ENCODE measurements at places on chromosomes 4 and X.

GRCh38 chr4:24799544-24800324, 4.4 kb downstream of the SOD3 start:
- no peak for DNase-seq

DNA sequence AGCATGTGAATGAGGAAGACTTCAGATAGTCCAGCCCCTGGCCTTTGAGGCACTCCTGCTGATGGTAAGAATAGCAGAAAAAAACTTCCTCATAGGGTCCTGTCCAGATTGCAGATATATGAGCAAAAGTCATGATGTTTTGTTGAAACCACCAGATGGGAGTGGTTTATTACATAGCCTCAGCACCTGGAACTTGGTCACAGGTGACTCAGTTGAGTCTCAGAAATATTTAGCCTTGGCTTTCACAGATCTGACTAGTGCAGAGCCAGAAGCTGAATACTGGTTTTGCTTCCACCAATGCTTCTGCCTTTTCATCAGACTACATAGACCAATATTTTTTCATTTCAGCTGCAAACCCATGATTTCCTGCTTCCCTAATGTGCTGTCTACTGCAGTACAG, 994.9 kb upstream of the SLIT2 start:
- no peak for DNase-seq

- peak; percentile 58 for DNase-seq
Observed at GRCh38 chr4:162201673-162202072, 37.9 kb upstream of the FSTL5 start.

DNA sequence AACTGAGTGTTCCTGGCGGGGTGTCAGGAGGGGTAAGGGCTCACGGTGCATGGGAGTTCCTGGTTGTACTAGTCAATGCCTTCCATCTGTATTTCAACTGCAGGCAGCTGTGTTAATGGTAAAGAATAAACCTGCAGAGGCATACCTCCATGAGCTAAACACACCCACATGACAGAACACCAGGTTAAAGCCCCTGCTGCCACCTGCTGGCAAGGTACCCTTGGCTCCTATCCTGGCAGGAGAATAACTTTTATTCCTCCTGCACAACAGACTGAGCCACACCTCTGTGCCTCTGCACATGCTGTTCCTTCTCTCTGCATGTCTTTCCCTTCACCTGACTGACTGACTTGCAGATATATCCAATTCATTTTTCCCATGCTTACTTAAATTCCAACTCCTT, 11.1 kb downstream of the ITIH6 start:
- no peak for DNase-seq

DNA sequence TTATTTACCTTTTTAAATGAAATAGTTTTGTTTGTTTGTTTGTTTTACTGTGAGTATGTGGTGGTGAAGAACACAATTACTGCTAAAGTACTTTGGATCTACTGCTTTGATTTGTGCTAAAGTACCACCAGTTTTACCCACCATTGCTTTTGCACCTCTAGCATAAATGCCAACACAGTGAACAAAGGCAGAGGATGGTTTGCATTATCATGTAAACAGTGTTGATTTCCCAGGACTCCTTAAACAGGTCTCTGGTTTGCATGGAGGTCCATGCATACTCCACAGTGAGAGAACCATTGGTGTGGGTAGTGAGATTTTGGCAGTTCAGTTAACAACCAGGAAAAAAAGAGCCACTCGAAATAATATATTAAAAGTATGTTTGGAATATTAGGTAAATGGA, 11.0 kb downstream of the FAT4 start:
- no peak for DNase-seq

DNA sequence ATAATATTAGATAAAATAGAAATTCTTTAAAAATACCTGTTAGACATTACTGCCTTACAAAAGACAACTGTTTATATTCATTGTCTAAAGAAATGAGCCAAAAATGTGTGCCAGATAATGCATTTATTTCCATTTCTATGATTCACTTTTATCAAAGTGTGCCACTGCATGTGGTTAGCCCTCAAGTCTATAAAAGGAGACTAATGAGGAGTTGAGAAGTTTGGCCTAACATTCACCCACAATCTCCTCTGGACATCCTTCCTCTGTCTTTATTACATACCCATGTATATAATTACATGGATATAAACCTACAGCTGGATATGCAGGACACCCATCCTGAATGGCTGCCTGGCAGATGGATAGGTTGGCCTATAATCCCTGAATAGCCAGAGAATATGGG, 42.6 kb upstream of the PDE5A start:
- DNase-seq, result no peak

DNA sequence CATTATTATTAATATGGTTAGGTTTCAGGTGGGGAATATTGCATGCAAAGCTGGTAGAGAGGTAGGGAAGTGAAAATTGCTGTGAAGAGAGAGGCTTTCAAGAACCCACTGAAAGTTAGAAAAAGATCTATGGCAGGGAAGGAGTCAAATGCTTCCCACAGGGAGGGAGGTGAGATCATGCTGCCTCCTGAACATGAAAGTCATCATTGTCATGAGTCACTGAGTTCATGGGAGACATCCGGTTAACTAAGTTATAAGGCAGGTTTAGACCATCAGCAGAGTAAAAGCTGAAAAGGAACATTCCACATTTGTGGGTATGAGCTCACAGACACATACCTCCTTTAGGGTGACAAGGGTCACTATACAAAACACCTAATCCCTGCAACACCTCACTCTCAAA, 16.2 kb downstream of the GATB start:
- peak; percentile 97 for DNase-seq

- DNase-seq, result no peak
Observed at GRCh38 chrX:106144755-106145639, 23.1 kb upstream of the PWWP3B start.

- DNase-seq, result no peak
Observed at GRCh38 chr4:24659241-24659961, 75.0 kb upstream of the DHX15 start.

- peak; percentile 68 for DNase-seq
Observed at GRCh38 chr4:94595880-94596483, 144.2 kb downstream of the PDLIM5 start.

- DNase-seq, result no peak
Observed at GRCh38 chrX:39853417-39854030, 244.2 kb downstream of the BCOR start.

- DNase-seq, result no peak
Observed at GRCh38 chrX:141701072-141701471, 2.5 kb upstream of the SPANXD start.

- no peak for DNase-seq
Observed at GRCh38 chr4:186013419-186014186, 55.4 kb upstream of the TLR3 start.

- no peak for DNase-seq
Observed at GRCh38 chr4:17523662-17524061, 8.7 kb downstream of the CLRN2 start.

- no peak for DNase-seq
Observed at GRCh38 chr4:154868414-154869194, 87.5 kb downstream of the RBM46 start.

GRCh38 chrX:132461886-132462285, 27.0 kb downstream of the MBNL3 start:
- DNase-seq, result no peak

- no peak for DNase-seq
Observed at GRCh38 chr4:14800977-14801376, 201.3 kb upstream of the CPEB2 start.

DNA sequence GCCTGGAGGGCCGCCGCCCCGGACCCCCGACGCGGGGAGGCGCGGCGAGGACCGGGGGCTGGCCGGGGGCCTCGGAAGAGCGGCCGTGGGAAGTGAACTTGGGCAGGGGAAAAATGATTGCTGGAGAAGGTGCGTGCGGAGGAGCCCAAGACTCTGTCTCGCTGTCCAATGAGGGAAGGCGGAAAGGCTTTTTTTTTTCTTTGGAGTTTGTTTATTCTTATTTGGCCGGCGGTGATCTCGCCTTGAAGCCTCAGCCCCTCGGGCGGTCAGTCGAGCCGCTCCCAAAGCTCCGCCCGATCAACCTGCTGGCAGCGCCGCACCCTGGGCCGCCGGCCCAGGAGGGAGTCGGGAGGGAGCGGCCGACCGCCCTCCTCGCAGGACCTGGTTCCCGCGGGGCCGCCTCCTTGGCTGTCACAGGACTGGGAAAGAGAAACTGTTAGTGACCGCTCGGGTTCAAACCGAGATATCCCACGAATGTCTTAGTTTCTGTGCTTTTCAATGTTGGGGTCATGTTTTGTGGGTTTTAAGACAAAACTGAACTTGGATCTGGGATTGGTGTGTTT, 2.5 kb downstream of the CPEB2 start:
- peak; percentile 88 for DNase-seq

All from ELR (cell line).